Activated naive CD4-positive, alpha-beta T cell treated with anti-CD3 and anti-CD28 coated beads, Interleukin-2, amount 50 U/mL, for 72 hours (primary cell): ENCODE measurements at places on chromosomes 12 and 14.

DNA sequence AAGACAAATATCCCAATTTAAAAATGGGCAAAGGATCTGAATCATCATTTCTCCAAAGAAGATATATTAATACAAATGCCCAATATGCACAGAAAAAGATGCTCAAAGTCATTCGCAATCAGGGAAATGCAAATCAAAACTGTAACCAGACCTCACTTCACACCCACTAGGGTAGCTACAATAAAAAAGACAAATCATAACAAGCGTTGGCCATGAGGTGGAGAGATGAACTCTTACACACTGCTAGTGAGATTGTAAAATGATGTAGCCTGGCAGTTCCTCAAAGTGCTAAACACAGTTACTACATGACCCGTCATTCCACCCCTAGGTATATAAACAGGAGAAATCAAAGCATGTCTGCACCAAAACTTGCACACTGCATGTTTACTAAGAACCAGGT lies 30.4 kb downstream of the CDC42BPB start:
- no peak for DNase-seq

GRCh38 chr14:99077076-99077843 lies 194.7 kb downstream of the BCL11B start:
- DNase-seq, result no peak

DNA sequence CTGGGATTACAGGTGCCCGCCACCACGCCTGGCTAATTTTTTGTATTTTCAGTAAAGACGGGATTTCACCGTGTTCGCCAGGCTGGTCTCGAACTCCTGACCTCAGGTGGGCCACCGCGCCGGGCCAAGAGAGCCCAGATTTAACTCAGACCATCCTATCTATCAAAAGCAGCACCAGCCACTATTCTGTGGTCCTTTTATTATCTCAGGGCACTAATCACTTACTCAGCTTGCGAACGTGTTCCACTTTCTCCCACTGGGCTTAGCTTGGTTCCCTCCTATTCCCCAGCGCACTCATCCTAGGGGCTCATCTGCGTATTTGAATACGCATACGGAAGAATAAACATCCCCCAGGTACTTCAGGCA lies 16.2 kb upstream of the AACS start:
- DNase-seq, result no peak

- DNase-seq, result no peak
Measured at GRCh38 chr12:82673698-82674097, 13.0 kb upstream of the TMTC2 start.

DNA sequence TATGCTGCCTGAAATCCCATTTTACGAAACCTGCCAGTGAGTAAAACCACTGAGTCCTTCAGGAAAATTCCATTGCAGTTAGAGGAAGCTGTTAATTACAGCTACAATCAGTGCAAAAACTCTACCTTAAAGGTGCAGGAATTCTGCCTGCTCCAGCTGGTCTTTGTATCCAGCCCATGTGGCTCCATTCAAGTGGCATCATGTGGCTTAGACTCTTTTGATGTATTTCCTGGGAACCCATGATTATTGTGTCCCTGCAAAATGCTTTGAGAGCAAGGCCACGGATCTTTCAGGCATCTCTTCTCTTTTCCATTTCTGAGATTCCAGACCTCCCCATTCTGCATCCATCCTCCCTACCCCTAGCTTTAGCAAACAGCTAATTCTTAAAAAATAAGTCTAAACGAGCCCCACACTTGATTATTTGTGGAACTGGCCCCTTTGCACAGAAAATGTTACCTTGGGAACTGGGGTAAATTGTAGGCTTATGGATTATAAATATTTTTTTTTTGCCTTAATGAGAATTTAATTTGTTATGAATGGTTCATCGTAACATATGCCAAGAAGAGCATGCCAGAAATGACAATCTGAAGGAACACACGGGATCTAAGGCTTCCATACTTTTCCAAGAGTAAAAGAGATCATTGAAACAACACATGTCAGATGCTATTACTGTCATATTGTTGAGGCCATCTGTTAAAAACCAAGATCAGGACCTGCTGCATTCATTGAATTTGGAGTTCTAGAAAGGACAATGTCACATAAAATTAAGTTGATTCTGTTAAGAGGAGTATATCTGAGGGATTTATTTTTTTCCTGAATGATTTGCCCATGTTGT lies 144.6 kb downstream of the TPH2 start:
- no peak for DNase-seq

GRCh38 chr12:116441292-116441691 lies 117.9 kb upstream of the MAP1LC3B2 start:
- no peak for DNase-seq

DNA sequence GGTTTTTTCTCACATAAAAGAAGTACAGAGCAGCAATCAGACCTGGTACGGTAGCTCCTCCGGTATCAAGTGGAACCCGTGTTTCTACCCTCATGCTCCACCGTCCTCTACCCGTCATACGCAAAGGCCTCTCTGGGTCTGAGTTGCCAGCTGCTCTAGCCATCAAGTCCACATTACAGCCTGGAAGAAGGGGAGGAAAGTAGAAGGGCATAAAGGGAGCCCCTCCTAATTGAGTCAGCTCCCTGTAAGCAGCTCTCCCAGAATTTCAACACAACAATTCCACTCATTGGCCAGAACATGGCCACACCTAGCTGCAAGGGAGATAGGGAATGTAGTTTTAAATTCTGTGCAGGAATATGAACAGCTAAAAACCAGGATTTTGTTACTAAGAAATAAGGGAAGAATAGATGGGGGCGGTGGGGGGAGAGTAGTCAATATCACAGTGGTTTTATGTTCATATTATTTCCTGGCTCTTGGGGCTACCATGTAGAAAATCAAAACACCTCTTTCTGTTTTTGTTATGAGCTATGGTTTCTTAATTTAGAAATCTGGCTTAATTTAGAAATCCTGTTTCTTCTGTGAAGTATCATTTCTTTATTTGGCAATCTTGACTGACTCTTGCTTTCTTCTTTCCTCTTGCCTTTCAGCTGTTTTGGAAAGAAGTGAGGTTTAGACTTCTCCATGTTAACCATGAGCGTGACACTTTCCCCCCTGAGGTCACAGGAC lies 103.9 kb downstream of the AKAP6 start:
- no peak for DNase-seq

DNA sequence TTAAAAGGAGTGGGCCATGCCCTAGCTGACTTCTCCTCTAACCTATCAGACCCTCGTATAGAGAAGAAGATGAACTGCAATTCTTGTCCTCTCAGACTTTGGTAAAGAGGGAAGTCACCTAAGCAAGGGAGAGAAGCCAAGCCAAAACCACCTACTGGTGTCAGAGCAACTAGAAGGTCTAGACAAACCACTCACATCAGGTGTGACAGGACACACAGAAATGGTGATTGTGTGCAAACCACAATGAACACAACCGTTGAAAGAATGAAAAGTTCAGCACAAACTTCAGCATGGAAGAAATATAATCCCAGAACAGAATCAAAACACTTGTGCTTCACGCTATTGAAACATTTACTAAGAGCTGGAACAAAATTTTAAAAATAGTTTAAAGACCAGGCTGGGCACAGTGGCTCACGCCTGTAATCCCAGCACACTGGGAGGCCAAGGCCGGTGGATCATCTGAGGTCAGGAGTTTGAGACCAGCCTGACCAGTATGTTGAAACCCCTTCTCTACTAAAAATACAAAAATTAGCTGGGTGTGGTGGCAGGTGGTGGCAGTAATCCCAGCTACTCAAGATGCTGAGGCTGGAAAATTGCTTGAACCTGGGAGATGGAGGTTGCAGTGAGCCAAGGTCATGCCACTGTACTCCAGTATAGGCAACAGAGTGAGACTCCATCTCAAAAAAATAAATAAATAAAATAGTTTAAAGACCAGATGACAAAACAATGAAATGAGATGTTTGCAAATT lies 56.2 kb upstream of the NTF3 start:
- DNase-seq, result no peak

DNA sequence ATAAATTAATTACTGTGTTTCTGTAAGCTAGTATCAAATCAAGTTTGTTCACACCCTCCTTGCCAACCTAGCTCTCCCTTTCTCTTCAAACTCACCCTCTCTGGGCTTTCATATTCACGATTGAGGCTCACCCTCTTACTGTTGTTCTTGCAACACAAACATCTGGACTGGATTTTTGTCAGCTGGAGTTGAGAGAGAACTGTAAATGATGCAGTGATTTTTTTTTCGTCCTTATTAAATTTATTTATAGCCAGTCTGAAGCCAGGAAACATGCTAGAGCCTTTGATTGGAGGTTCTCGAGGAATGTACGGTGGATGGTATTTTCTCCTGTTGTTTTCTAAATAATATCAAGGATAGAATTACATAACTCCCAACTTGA lies 485.1 kb downstream of the ZFP36L1 start:
- no peak for DNase-seq

DNA sequence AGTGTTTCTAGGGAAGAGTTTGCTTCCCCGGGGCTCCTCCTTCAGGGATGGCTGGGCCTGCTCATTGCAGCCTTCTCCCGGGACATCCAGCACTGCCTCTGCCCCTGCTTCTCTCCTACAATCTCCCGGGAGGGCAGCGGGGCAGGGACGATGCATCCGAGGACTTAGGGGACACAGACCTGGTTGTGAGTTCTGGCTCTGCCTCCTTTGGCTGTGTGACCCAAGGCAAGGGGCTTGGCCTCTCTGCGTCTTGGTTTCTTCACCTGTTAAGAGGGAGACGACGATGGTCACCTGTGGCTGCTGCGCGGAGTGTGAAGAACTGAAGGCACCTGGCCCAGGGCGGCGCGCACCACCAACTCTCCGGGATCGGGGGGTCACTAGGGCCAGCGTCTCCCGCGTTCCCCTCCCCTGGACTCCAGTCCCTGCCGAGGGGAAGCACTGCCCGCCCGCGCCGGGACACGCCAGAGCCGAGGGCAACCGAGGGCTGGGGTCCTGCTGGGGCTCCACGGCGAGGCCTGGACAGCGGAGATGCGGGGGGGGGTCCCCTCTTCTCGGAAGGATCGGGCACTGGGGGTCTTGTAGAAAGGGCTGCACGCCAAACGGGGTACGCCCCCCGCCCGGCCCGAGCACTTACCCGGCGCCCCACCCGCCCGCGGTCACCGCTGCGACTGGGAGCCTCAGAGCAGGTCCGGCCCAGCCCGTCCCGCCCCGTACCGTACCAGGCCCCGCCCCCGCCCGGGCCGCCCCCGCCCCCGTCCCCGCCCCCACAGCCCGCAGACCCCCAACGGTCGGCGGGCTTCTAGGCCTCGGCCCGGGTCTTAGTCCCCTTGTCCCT lies at the start of gene HVCN1:
Gene HVCN1 (minus strand): TSS at position 670 of the 835 bp plus-strand sequence. CDS start 5,870 bp downstream, outside the sequence.
- no peak for DNase-seq

DNA sequence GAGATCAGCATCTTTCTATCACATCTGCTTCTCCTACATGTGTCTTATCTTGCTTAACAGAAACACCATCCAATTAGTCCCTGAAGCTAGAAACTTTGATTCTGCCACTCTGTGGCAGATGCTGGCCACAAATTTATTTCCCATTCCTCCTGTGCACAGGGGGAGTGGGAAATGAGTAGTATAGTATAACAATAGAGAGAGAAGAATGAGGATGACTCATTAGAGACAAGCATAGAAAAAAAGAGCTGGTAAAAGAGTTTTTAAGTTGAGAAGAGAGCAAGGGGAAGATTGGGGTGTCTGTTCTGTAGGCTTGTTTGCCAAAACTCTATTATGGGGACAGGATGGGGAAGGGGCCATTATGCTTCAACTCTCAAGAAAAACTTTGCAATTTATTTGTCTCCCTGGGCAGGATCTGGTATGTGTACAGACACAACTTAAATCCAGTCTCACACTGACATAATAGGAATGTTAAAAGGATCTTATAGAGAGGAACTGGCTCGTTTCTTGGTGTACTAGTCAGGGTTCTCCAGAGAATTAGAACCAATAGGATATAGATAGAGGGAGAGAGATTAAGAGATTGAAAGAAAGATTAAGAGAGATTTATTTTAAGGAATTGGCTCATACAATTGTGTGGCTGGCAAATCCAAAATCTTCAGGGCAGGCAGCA lies 142.6 kb upstream of the CPSF6 start:
- DNase-seq, result no peak

DNA sequence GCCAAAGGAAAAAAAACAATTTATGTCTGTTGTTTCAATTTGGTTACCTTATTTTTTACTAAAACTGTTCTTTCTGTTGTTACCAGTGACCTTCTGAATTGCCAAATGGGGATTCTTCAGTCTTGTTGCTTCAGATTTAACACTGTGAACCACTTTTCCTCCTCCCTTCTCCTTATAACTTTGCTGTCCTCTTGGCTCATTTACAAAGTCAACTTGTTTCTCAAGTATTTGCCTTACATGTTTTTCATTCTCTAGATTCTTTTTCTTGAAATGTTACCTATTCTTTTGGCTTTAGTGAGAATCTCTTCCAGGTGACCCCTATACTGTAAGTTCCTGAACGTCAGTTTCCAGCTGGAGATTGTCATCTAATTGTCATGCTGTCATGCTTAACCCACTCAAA lies 19.4 kb downstream of the FUT8 start:
- no peak for DNase-seq

- DNase-seq, result peak; percentile 77
Measured at GRCh38 chr12:48817873-48818830, at the start of gene CACNB3. TSS of gene CACNB3 (plus strand) at chr12:48818496. CDS start at chr12:48818930, 434 bp downstream.

GRCh38 chr12:66667906-66668305 lies 11.0 kb downstream of the GRIP1 start:
- DNase-seq, result no peak

GRCh38 chr14:87754520-87755223 lies 238.3 kb downstream of the GALC start:
- no peak for DNase-seq

DNA sequence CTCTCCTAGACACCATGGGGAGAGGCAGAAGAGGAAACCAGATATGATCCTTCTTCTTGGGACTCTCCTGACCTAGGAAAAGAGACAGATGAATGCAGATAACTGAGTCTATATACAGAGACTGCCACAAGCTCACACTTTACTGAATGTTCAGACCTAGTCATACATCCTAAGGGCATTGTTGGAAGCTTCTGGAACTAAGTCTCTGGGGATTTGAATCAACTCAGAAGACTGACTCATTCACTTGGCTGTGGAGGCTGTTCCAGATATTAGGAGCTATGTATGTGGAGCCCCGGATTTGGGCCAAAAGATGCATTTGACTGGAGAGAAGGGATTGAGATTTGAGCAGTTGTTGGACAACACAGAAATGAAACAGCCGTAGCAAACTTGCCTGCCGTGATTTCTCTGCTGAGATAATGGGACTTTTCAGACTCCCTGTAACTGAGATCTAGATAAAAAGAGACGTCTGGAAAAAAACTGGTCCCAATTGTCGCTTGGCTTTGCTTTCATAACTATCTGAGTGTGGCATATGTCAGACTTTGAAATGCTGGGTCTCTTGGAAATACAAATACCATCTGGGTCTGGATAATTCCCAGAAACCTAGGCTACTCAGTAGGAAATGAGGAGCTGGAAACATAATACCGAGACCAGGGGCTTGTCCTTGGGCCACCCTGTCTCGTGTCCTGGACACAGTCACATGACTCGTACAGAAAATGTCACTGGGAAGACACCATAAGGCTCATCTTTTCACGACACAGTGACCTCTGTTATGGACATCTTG lies 396.8 kb downstream of the NUAK1 start:
- no peak for DNase-seq

GRCh38 chr12:71652656-71653055 lies 11.0 kb downstream of the ZFC3H1 start:
- DNase-seq, result no peak

DNA sequence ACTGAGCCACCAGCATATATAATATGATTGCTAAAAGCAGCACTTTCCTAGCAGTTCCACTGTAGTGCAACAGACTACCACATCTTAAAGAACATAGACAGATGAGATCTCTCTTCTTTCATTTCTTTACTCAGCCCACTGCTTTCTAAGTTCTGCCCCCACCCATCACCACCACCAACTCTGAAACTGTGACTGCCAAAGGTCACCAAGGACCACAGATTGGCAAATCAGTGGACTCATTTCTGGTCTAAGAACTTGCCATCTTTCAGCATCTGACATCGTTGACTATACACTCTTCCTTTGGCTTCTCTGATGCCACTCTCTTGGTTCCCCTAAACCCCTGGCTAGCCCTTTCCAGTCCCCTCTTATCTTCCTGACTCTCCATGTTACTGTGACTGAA lies 38.4 kb downstream of the IFNG start:
- DNase-seq, result peak; percentile 59
